ENCODE measurements at places on chromosomes 12 and 14.

DNA sequence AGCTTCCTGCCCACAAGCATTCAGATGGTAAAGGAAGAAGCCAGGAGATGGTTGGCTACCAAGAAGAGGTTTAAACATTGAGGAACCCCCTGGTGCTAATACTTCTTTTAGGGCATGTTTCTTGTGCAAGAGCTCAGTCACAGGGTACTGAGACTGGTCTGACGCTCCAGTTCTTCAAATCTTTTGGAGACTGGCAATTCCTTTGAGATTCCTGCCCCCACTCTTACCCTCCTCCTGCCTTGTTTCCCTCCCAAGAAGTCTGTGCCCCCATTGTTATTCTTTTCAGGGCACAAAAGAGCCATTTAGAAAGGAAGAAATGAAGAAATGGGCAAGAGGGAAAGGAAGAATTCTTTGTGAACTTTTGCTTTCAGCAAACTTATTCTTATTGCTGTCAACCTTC, 11.8 kb downstream of the A2ML1 start:
- no peak overlapping the region for H3K4me3 ChIP-seq
- no peak for DNase-seq
- no peaks in the 10 kb centered on the region for H3K27me3 ChIP-seq
- H3K4me1 ChIP-seq, result no peaks in the 10 kb centered on the region
- no peak overlapping the region for H3K27ac ChIP-seq

DNA sequence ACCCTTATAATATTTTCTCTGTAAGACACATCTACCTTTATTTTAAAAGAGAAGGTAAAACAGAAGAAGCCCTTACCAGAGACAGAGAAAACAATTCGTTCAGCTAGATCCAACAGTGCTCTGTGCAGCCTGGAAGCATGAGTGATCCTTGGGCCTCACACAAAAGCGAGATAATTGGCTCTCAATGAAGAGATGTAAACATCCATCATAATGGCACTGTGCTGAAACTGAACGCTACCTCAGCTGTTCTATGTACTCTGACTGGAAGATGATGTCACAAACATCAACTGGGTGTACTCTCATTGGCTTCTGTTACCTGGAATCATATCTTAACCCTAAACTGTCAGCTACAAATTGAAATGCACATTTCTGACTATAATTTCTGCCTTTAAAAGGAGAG, at the start of gene MGAT4C:
MGAT4C (minus strand) TSS at position 229 of the 400 bp plus-strand sequence.
- no peak within 1 kb of the TSS for H3K4me3 ChIP-seq
- no peaks in the 10 kb centered on the region for H3K4me1 ChIP-seq
- no peaks in the 10 kb centered on the region for H3K36me3 ChIP-seq
- H3K27ac ChIP-seq, result no peak within 1 kb of the TSS
- peak; percentile 18 for DNase-seq

DNA sequence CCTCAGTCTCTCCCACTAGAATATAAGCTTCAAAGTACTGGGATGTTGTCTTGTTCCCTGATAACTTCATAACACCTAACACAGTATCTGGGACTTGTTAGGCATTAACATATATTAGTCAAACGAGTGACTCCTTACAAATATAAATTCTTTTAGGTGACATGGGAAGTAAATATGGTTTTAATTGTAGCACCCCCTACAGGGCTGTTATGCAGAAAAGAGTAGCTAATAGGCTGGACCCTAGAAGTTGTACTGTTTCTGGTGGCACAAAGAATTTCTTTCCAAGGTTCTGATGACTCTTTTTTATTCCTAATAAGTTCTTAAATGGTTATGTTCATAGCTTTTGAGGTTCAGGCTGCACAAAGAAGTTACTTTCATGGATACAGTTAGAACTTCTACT, 29.8 kb downstream of the GPATCH2L start:
- peak; percentile 16 for DNase-seq
- peaks cover 7% of the 10 kb centered on the region for H3K4me1 ChIP-seq
- H3K4me3 ChIP-seq, result no peak overlapping the region
- no peaks in the 10 kb centered on the region for H3K27me3 ChIP-seq

DNA sequence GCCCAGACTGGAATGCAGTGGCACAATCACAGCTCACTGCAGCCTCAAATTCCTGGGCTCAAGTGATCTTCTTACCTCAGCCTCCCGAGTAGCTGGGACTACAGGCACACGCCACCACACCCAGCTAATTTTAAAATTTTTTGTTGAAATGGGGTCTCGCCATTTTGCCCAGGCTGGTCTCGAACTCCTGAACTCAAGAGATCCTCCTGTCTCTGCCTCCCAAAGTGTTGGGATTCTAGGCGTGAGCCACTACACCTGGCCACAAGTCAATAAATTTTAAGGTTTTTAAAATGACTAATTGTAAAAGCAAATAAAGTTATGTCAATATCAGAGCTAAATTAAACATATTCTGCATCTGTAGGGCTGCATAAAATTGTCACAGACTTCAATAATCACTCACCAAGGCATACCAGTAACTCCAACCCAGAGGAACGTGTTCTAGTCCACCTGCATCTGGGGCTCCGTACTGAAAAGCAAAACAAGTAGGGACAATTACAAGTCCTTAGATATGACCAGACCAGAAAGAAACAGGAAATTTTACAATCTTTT, 13.9 kb downstream of the GNS start:
- peaks cover 75% of the 10 kb centered on the region for H3K36me3 ChIP-seq
- H3K4me3 ChIP-seq, result no peak overlapping the region
- H3K27ac ChIP-seq, result no peak overlapping the region
- peaks cover 2% of the 10 kb centered on the region for H3K4me1 ChIP-seq

Measured in mesenchymal stem cell (in vitro differentiated cells and primary cell).